ENCODE measurements at places on chromosomes 12 and 14. TPM values are rescaled to one million over a fixed set of nuclear protein-coding genes. Genes with fewer than 3 reads are reported as not detected.

Gene SLC38A6
- total RNA-seq = 10.1 TPM

GRCh38 chr12:110100315-110100970 is 23.7 kb upstream of the IFT81 start:
- no peak overlapping the region for H3K27ac ChIP-seq
- H3K4me1 ChIP-seq = peaks cover 3% of the 10 kb centered on the region
- H3K4me3 ChIP-seq = no peak overlapping the region
- DNase-seq = peak; percentile 60
- H3K36me3 ChIP-seq = no peaks in the 10 kb centered on the region
- H3K27me3 ChIP-seq = no peaks in the 10 kb centered on the region

DNA sequence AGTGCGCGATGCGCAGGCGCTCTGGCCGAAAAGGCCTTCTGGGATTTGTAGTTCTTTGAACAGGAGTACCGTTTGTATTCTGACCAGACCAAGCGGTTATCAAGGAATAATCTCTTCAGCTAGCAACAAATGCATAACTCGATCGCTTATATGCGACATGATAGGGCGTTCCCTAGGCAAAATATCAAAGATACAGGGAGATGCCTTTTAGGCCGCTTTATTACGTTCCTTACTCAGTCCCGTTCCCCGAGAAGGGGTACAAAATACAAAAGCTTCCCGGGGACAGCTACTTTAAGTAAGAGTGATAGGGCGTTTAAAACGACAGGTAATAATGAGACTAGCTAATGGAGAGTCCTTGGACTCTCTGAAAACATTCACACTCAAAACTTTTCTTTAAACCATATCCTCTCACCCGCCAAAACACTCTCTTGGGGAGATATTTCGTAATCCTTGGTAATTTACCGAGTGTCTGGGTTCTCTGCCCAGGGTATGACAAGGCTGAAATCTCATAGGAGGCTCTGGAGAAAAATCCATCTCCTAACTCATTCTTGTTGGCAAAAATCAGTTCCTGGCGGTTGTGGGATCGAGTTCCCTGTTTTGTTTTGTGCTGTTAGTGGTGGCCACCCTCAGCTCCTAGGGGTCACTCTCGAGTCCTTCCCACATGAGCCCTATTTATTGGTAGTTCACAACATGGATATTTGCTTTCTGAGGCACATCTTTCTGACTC is 412 bp upstream of the SNW1 start:
- H3K27ac ChIP-seq = peak overlapping the region; percentile 92
- no peaks in the 10 kb centered on the region for H3K36me3 ChIP-seq
- peaks cover 8% of the 10 kb centered on the region for H3K4me1 ChIP-seq
- H3K27me3 ChIP-seq = no peaks in the 10 kb centered on the region

DNA sequence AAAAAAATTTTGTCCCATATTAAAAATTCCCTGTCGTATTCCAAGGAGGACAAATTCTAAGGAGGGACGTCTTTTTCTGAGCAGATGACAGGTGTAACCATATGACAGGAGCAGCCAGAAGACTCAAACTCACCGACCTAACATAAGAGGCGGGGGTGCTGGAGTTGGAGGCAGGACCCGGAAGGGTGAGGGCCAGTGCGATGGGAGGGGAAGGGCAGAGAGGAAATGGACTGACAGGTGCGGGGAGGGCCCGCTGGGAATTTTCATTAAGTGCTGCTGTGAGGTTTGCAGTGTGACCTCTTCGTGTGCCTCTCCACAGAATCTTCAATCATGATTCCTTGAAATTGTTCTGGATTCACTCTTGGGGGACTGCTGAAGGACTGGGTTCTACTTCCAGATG is 189.4 kb downstream of the NTF3 start:
- no peak for DNase-seq
- no peaks in the 10 kb centered on the region for H3K27me3 ChIP-seq
- no peak overlapping the region for H3K27ac ChIP-seq
- H3K4me1 ChIP-seq = no peaks in the 10 kb centered on the region

Gene EEA1
- 5.2 TPM for total RNA-seq

- H3K27ac ChIP-seq = no peak overlapping the region
- H3K27me3 ChIP-seq = no peaks in the 10 kb centered on the region
- H3K4me3 ChIP-seq = no peak overlapping the region
- no peak for DNase-seq
- no peaks in the 10 kb centered on the region for H3K4me1 ChIP-seq
These were observed 262.8 kb downstream of the SLC16A7 start for GRCh38 chr12:59858508-59859170.

DNA sequence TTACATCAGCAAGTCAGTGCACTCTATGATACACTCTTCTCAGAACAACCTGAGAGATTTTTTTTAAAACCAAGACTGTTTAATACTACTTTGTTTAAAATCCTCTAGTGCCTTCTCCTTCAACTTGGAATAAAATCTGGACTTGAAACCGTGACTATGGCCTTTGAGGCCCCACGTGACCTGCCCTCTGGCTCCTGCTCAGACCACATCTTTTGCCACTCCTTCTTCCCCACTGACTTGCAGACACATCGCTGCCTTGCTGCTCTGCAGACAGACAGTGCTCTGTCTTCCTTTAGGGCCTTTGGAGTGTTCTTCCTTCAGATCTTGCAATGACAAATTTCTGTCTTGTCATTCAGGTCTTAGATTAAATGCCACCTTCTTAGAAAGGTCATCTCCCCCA is 48.5 kb downstream of the TTC8 start:
- H3K36me3 ChIP-seq = no peaks in the 10 kb centered on the region
- DNase-seq = no peak
- H3K27ac ChIP-seq = no peak overlapping the region
- H3K4me3 ChIP-seq = no peak overlapping the region
- no peaks in the 10 kb centered on the region for H3K4me1 ChIP-seq

Gene GPR135
- total RNA-seq = 0.38 TPM

GRCh38 chr12:19852100-19852855 is 413.0 kb downstream of the AEBP2 start:
- H3K4me1 ChIP-seq = no peaks in the 10 kb centered on the region
- no peak overlapping the region for H3K27ac ChIP-seq

DNA sequence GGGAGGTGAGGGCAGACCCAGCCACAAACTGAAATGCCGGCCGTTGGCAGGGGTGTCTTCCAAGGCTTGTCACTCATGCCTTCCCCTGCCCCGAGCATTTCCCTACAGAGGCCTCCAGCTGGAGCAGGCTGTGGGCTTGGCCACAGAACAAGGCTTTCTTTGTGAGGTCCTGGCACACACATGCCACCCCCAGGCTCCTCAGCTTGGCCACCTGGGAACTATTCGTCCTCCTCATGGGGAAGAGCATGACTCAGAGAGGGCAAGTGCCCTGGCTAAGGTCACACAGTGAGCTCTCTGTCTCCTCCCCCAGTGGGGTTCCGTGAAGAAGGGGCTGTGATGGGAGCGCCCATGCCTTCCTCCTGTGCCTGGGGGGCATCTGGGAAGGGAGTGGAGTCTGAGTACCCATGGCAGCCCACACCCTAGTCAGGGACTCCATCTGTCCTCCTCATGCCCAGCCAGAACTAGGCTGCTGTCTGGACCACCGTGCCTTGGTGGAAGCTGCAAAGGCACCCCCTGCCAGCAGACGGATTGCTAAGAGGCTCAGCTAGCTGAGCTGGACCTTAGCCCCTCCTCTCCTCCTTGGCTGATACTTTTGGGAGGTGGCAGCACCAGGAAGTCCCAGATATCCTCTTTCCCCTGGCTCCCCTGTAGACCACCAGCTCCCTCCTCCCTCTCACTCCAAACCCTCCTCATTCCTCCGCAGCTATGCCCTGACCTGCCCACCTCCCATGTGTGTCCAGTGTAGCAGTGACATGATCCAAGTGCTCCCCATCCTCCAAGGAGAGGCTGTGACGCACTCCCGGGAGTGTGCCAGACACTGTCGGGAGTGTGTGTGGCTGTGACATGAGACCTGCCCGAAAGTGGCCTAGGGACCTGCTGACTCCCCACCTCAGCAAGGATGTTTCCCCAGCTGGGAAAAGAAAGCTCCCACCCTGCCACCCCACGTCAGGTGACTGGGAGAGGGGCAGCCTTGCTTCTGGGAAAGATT is 21.4 kb downstream of the ABCB9 start:
- no peaks in the 10 kb centered on the region for H3K4me1 ChIP-seq
- H3K36me3 ChIP-seq = no peaks in the 10 kb centered on the region
- DNase-seq = no peak
- no peaks in the 10 kb centered on the region for H3K27me3 ChIP-seq

Data from thymus (tissue), 14 donors.